ENCODE measurements at places on chromosomes 5 and 9. TPM values are rescaled to one million over a fixed set of nuclear protein-coding genes. Genes with fewer than 3 reads are reported as not detected.

RRAGA gene
- total RNA-seq, result 28.1 TPM

TRPM3 gene
- 0.13 TPM for total RNA-seq

DRD1 gene
- not detected for total RNA-seq

SHOC1 gene
- total RNA-seq, result not detected

SH3RF2 gene
- total RNA-seq, result not detected

TXNDC8 gene
- total RNA-seq, result not detected

BTNL9 gene
- under 0.01 TPM for total RNA-seq

FAM200C gene
- 2.9 TPM for total RNA-seq

SH2D3C gene
- 100 TPM for total RNA-seq

TMEM174 gene
- not detected for total RNA-seq

ANGPTL2 gene
- total RNA-seq, result 7.7 TPM

UNC13B gene
- total RNA-seq, result 15.5 TPM

CDH9 gene
- total RNA-seq, result not detected

CER1 gene
- total RNA-seq, result not detected

CFAP90 gene
- not detected for total RNA-seq

PHF24 gene
- total RNA-seq, result under 0.01 TPM

SLC44A1 gene
- 18.7 TPM for total RNA-seq

PCDHB16 gene
- total RNA-seq, result 0.76 TPM

GARIN3 gene
- not detected for total RNA-seq

All from dermis microvascular lymphatic vessel endothelial cell (primary cell).